ENCODE measurements at places on chromosomes 5 and 9.
A peak's percentile ranks its signal among the peaks of the same experiment; 100 is the strongest.

GRCh38 chr5:74919487-74919886, 53.3 kb upstream of the FAM169A start:
- no peak for DNase-seq

GRCh38 chr5:119470851-119471451, 18.7 kb downstream of the HSD17B4 start:
- no peak for DNase-seq

- no peak for DNase-seq
Measured at GRCh38 chr9:118058227-118058626, 354.0 kb downstream of the TLR4 start.

GRCh38 chr5:106097340-106097739, 1573.4 kb downstream of the EFNA5 start:
- DNase-seq: no peak

- no peak for DNase-seq
Measured at GRCh38 chr9:128109050-128109709, 18.3 kb downstream of the PTGES2 start.

DNA sequence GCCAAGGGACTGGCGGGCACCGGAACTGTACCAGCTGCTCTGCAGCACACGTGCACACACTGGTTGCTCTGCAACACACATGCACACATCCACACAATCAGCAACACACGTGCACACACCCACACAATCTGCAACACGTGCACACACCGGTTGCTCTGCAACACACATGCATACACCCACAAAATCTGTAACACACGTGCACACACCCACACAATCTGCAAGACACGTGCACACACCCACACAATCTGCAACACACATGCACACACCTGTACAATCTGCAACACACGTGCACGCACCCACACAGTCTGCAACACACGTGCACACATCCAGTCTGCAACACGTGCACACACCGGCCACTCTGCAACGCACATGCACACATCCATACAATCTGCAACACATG, 17.9 kb downstream of the PLEKHG4B start:
- DNase-seq: no peak

GRCh38 chr9:108786901-108787689, 68.7 kb downstream of the ACTL7B start:
- DNase-seq: no peak

DNA sequence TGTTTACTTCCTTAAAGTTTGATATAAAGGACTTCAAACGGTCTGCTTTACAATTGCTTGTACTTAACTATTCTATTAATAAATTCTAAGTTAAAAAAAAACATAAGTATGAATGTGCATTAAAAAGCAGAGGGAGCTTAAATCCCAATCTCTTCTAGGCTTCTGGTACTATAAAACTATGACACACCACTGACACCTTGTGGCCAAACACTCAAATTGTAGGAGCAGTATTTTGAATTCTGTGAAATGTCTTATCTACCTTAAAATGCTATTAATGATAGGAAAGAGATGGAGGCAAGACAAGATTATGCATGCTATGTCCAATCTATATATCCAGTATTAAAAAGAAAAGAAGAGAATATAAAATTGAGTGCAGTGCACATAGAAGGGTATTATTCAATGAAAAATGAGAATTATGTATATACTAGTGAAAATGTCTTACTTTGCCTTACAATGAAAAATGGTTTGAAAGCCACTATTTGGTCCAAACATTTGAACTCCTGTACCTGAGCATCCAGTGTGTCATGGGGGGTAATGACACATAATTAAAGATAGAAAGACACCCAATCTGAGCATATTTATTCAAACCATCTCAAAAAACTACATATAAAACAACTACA, 87.6 kb downstream of the ERP44 start:
- no peak for DNase-seq

GRCh38 chr5:1437876-1438559, 7.2 kb downstream of the SLC6A3 start:
- no peak for DNase-seq

DNA sequence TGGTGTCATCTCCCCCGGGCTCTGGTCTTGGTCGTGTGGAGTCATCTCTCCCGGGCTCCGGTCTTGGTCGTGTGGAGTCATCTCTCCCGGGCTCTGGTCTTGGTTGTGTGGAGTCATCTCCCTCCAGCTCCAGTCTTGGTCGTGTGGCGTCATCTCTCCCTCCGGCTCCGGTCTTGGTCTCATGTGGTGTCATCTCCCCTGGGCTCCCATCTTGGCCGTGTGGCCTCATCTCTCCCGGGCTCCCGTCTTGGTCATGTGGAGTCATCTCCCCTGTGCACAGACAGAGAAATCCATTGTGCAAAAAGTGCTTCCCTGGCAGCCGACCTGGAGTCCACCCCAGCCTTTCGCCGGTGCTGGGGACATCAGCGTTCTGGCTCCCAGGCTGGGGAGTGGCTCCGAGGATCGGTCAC, 91.1 kb upstream of the CACNA1B start:
- no peak for DNase-seq

GRCh38 chr5:98635656-98636055, 137.8 kb upstream of the RGMB start:
- DNase-seq: no peak

GRCh38 chr9:103991698-103992097, 102.4 kb upstream of the SMC2 start:
- no peak for DNase-seq

DNA sequence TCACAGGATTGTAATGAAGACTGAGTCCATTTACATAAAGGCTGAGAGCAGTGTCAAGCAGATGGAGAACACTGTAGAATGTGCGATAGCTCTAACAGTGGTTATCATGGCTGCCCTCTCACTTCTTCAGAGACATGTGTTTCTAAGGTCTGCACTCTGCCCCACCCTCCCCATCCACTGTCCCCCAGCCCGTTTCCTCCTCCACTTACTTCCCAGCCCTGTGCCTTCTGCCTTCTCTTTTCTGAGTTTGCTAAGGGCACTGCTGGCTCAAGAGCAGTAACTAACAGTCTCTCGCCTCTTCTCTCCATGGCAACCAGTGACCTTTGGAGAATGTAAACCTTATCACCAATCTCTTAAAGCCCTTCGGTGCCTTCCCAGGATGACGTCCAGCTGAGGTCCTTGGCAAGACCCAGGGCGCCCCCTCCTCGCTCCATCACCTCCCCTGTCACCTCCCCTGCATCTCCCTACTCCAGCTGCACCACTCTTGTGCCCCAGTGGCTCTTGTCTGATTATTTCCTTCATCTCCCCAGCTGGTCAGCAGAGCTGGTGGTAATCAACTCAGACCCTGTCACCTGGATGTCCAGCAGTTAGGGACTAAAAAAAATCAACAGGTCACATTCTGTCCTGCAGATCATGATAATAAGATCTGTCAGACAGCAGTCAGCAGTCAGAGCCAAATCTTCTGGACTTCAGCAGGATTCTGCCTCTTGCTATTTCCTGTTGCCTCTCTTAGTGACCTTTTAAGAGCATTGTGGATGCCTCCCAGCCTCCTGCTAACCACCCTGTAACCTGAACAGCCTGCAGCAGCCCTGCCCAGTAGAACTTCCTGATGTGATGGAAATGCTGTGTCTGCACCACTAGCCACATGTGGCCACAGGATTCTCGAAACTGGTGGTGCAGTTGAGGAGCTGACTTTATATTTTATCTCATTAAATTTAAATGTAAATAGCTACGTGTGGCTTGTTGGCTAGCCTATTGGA, 9.0 kb downstream of the FXN start:
- DNase-seq: no peak

DNA sequence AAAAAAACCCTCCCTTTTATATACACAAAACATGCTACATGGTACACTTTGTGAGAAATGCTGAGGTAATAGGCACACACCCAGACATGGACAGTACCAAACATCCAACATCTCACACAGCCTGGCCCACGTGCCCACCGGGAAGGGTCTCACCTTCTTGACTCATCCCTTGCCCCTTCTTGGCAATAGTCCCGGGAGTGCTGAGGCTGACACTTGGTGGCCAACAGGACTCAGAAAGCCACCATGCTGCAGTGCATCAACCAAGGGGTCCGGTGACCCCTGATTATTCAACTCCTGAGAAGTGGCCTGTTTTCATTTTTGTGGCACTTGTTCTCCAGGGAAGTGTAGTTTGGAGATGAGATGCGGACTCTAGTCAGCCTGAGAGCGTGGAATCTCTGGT, 35.0 kb downstream of the ANGPTL2 start:
- no peak for DNase-seq

DNA sequence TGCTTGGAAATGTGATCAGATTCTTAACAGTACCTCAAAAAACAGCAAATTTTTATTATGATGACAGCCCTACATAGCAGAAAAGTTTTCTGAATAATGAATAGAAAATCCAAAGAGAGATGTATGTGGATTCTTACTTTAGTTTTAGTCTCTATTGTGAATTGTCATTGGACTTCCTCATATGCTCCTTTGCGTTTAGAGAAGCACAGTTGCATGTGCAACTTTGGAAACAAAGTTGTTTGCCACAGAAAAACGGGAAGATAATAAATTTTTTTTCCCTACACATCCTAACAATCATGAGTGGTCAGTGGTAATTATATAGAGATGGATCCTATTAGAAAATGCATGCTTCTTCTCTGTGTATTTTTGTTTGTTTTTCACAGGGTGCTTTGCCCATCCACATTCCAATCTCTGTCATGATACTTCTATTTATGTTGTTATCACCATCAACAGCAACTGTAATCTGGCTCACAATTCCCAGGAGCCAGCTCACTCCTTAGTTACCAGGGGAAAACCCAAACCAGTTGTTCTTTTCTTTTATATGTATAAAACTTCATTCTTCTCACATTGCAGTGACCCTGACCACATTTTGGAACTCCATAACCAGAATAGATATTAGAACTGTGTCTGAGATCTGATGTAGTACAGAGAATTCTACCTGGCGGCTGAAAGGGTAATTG, 118.7 kb downstream of the NDUFS4 start:
- DNase-seq: no peak

DNA sequence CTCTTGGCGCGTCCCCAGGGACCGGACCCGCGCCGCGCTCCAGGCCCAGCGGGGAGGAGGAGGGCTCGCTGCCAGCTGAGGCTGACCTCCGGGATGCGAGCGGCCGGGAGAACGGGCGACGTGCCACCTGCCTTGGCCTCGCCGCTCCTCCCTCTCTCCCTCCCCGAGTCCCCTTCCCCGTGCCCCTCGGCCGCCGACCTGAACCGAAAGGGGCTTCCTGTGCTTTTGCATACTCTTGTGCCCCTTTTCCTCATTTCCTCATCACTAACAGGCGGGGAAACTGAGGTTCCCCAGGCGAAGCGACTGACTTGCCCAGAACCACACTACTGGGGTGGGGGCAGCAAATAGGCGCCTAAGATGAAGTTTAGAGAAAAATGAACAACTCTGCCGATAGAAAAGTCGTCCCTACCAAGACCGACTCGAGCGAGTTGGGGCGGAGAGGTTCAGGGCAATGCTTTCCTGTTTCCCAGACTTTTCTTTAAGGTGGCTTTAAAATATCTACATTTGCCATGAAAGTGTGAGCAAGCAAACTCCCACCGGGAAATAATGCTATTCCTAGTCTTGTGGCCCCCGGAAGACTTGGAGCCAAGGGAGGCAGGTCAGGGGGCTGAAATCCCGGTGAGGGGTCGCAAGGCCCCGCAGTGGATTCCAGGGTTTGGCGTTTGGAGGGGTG, 580 bp upstream of the DUSP1 start:
- DNase-seq: peak; percentile 18

DNA sequence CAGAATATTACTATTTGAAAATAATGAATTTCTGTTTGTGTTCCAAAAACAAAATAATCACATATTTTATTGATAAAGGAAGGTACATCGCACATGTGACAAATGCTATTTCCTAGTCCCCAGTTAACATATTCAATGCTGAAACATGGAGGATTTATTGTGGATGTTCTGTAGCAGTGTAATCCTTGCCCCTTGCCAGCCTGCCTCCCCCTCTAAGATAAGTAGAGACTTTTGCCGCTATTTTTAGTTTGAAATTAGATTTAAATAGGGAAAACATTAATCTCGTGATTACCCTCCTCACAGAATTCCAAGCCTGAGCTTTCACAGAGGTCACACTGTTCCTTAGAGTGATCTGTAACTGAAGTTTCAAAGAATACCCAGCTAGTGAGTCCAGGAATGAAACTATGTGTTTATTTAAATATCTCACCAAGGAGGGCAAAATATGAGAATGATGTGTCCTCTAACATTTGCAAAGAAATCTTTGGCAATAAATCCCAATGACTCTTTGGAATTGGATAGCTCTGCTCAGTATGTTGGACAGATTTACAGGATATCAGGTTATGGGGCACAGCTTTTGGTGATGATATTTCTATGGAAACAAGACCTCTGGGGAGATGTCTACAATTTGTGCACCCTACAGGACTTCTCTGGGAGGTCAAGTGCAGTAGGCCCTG, 17.3 kb downstream of the CTXN3 start:
- no peak for DNase-seq

- DNase-seq: no peak
Measured at GRCh38 chr5:89452081-89452480, 569.1 kb upstream of the MEF2C start.

DNA sequence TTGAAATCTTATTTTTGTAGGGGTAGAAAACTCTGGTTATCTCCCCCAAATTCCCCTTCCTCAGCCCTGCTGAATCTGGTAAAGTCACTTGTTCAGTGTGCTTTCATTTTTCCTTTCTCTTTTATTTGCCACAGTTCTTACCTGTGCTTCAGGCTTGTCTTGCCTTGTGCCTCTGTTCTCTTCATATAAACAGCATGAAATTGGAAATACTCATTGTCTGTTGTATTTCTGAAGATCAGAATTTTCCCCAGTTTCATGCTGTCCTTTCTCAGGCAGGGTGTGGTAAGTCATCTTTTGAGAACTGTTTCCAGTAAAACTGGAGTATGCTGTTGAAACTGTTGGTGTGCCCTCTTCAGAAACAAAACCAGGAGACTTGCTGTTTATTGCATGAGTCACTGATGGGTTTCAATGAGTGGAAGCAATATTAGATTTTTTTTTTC, 7.0 kb downstream of the PAM start:
- DNase-seq: no peak
